Frontal cortex (tissue), 4 donors: ENCODE measurements at places on chromosomes 7 and 10. TPM values are rescaled to one million over a fixed set of nuclear protein-coding genes. Genes with fewer than 3 reads are reported as not detected.

DNA sequence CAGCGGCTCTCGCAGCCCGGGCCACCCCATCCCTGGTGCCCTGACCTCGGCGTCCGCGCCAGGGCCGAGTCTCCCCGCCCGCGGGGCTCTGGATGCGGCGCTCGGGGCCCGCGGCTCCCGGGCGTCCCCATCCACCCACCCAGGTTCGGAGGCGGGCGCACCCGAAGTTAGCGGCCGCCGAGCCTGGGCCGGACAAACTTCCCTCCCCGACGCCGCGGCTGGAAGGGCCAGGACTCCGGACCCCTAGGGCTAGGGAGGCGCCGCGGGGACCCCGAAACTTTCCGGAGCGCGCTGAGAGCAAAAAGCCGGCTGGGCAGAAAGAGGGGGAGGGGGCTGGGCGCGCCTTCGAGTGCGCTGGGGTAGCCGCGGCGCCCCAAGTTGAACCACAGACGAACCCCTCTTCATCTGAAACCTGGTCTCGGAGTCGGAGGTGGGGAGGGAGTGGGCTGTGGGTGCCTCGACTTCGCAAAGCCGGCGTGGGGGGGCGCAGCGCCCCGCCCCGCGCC lies 3.7 kb upstream of the ELFN1 start:
- peak; percentile 44 for DNase-seq

Gene RHEB
- 119 TPM for total RNA-seq

Gene TMEM270
- total RNA-seq = not detected

Gene ADRB1
- total RNA-seq = 3.3 TPM

GRCh38 chr7:33250421-33250871 lies 121.1 kb downstream of the BBS9 start:
- DNase-seq = no peak

Gene ZNF22
- 46.9 TPM for total RNA-seq

DNA sequence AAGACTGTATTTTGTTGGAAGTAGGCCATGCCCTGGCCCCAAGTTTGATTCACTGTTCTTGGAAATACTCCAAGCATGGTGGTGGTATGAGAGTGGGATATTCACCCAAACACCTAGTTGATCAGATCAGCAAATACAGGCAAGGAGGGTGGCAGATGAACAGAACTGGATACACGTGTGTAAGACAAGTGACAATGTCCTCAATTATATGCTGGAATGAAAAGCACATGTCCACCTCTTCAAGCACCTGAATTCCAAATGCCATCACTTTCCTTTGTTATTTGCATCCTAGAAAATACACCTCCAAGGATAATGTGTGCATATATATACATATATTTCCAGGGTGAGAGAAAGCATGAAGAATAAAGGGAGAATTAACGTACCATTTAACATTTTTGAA lies 131.8 kb upstream of the ZEB1 start:
- no peak for DNase-seq

Gene SPDYE3
- total RNA-seq = not detected

Gene CALML5
- total RNA-seq = not detected

GRCh38 chr7:102220960-102221800 lies 65.5 kb upstream of the SH2B2 start:
- no peak for DNase-seq
